ENCODE measurements at places on chromosomes 12 and 14. TPM values are rescaled to one million over a fixed set of nuclear protein-coding genes. Genes with fewer than 3 reads are reported as not detected.

Gene PROX2
- total RNA-seq: not detected

- DNase-seq: no peak
Observed at GRCh38 chr12:62748941-62749468, 185.9 kb downstream of the PPM1H start.

Gene TMCC3
- total RNA-seq: 4.5 TPM

- DNase-seq: no peak
Observed at GRCh38 chr12:8018666-8019581, 13.6 kb upstream of the FOXJ2 start.

Gene WBP11
- 26.6 TPM for total RNA-seq

DNA sequence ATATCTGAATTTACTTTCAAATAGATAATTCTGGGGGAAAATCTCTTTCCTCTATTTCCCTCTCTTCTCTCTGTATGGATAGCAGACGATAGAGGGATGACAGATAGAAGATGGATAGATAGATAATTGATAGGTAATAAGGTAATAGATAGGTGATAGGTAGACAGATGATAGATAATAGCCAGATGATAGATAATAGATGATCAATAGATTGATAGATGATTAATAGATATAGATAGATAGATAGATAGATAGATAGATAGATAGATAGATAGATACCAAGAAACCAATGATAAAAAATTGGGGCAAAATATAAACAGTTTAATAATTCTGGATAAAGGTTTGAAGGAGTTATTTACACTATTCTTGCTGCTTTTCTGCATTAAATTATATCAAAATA lies 26.6 kb upstream of the RIMBP2 start:
- DNase-seq: no peak

Gene CABP1
- not detected for total RNA-seq

Gene MYO1H
- not detected for total RNA-seq

DNA sequence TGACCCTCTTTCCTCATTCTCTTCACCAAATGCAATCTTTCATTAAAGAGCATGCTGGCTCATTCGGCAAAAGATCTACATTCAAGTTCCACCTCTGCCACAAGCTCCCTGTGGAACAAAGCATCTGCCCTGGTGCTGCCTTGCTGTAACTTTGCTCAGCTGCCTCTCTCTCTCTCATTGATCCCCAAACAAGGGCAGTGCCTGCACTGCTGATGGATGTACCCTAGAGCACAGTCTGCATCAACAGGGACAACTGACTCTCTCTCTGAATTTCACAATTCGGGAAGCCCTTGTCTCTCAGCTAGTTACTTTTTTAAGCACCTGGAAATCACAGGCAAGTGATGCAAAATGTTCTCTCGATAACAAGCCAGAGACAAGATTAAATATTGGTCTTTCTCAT lies 174.0 kb upstream of the DIO2 start:
- DNase-seq: no peak

Gene HOXC6
- total RNA-seq: 4.5 TPM

Gene GPRC5A
- total RNA-seq: 49.8 TPM

DNA sequence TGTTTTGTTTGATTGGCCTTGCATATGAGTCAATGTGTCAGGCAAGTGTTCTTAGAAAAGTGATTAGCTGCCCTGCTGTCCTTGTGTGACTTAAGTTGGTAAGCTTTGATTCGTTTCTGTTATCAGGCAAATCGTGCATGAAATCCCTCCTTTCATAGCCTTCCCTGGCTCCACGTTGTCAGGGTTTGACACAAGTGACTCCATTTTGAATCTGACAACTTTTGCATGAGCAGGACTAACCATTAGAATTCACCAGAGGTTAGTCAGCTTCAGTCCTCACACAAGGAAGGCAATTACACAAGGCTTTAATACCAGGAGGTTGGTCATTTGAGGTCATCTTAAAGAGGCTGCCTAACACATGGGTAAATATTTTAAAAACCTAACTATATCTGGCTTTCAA lies 68.2 kb downstream of the GPATCH2L start:
- no peak for DNase-seq

Gene SMIM41
- not detected for total RNA-seq

DNA sequence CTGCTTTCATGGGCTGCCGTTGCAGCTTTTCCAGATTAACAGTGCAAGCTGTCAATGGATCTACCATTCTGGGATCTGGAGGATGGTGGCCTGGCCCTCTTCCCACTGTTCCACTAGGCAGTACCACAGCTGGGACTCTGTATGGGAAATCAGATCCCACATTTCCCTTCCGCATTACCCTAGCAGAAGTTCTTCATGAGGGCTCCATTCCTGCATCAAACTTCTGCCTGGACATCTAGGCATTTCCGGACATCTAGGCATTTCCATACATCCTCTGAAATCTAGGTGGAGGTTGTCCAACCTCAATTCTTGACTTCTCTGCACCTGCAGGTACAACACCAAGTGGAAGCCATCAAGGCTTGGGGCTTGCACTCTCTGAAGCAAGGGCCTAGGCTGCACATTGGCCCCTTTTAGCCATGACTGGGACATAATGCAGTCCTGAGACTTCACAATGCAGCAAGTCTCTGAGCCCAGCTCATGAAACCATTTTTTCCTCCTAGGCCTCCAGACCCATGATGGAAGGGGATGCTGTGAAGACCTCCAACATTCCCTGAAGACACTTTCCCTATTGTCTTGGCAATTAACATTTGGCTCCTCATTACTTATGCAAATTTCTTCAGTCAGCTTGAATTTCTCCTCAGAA lies 863.3 kb downstream of the C12orf50 start:
- no peak for DNase-seq

- DNase-seq: no peak
Observed at GRCh38 chr12:42564996-42565395, 24.6 kb downstream of the PRICKLE1 start.

DNA sequence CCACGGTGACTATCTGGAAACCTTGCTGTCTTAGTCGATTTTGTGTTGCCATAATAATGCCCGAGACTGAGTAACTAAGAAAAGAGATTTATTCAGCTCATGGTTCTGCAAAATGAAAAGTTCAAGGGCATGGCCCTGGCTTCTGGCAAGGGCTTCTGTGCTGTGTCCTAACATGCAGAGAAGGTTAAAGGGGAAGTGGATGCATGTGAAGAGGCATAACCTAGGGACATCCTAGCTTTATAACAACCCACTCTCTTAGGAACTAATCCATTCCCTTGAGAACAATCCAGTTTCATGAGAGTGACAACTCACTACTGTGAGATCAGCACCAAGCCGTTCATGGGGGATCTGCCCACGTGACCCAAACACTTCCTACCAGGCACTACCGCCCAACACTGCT lies 11.5 kb downstream of the FLVCR2 start:
- DNase-seq: no peak

DNA sequence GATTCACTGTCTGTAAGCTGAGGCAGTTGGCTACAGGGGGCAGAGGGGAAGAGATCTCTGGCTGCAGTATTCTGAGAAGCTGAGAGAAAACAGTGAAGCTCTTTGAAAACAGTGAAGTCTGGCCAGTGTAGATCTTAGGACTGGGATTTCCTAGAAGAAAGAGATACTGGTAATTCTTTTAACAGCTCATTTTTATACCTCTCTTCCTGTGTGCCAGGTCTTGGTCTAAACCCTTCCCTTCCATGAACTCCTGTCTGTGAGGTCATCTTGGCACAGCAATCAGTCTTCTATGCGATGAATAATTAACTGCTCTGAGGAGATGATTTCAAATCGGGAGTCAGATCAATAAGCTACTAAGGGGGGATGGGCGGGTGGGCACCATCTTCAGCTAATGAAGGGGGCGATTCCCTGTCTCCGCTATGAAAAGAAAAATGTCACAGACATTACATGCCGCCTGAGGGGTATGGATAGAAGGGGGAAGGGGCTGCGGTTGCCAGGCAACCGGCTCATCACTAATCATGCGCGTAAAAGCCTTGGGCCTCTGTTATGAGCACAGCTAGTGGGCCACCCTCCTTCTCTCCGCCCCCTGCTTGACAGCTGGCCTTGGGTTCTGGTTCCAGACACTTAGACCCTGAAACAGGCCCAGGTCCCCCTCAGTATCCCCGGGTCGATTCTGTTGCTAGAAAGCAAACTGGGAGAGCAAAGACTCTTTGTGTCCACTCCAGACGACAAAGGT lies 75.3 kb upstream of the CEP83 start:
- no peak for DNase-seq

Gene STYX
- 19.9 TPM for total RNA-seq

GRCh38 chr14:21231020-21231652 lies 38.1 kb downstream of the HNRNPC start:
- no peak for DNase-seq

DNA sequence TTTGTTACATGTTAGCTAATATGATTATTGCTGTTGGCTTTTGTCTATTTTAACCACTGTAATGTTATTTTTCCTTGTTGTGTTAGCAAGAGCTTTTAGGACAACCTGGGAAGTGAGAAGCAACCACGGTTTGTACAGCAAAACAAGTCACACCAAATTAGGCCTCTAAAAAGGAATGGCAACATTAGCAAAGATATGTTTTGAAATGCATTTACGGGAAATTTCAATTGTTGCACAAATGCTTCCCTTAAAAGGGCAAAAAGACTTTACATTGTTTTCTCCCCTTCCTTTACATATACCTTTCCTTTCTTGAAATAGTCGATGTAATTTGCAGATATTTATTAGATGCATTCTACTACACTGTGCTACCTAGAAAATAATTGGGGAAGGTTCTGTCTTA lies 4.1 kb upstream of the LTA4H start:
- no peak for DNase-seq

DNA sequence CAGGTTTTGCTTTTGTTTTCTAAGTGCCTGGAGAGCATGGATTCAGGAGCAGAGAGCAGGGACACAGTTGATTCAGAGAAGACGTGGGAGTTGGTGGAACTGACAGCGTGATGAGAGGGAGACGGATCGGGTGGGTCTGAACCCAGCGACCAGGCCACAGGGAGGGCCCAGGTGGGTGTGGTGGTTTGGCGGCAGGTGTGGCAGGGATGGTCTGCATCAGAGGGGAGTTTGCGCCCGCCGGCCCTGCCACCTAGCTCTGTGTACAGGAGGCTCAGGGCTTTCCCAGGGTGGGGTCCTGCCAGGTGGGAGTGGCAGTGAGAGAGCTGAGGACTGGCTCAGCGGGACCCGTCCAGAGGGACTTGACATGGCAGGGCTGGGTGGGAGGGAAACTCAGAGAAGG lies 33.3 kb upstream of the DIO3 start:
- no peak for DNase-seq

Gene OR4M1
- not detected for total RNA-seq

DNA sequence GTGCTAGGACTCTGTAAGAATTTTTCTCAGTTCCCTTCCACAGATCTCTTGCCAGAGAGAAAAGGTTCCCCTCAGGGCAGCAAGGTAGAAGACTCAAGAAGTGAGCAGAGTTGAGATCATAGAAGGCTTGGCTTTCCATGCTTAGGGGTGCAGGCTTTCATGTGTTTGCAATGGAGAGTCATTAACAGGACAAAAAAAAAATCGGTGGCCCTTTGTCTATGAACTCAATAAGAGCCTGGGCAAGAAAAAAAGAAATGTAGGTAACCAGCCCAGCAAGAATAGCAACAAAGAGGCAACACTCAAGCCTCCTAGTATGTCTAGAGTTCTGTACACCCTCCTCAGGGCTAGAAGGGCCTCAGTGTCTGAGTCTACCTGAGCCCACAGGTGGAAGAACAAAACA lies 23.4 kb upstream of the LRP6 start:
- no peak for DNase-seq

GRCh38 chr12:32125455-32126084 lies 18.9 kb downstream of the BICD1 start:
- no peak for DNase-seq

Gene OTOGL
- 0.44 TPM for total RNA-seq

- DNase-seq: no peak
Observed at GRCh38 chr12:109737126-109737525, 23.5 kb downstream of the FAM222A start.

GRCh38 chr12:94025756-94026155 lies 122.6 kb upstream of the PLXNC1 start:
- DNase-seq: no peak

Gene SLC7A8
- 54.6 TPM for total RNA-seq
